ENCODE measurements at places on chromosomes 12 and 14.

DNA sequence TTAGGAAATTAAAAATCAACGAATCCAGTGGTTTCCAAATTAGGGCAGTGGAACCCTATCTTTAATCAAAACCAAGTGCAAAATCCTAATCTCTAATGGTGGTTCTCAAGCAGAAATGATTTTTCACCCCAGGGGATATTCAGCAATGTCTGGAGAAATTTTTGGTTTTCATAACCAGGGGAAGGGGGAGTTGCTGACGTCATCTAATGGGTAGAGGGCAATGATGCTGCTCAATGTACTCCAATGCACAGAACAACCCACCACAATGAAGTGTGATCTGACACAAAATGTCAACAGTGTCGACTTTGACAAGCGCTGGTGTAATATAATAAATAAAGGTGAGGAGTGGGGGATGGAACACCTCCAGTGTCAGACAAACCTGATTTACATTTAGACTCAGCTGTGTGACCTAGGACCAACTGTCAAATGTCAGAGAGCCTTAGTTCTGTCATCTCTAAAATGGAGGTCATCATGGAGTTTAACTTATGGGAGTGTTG lies 81.5 kb downstream of the CMKLR1 start:
- no peak for DNase-seq

DNA sequence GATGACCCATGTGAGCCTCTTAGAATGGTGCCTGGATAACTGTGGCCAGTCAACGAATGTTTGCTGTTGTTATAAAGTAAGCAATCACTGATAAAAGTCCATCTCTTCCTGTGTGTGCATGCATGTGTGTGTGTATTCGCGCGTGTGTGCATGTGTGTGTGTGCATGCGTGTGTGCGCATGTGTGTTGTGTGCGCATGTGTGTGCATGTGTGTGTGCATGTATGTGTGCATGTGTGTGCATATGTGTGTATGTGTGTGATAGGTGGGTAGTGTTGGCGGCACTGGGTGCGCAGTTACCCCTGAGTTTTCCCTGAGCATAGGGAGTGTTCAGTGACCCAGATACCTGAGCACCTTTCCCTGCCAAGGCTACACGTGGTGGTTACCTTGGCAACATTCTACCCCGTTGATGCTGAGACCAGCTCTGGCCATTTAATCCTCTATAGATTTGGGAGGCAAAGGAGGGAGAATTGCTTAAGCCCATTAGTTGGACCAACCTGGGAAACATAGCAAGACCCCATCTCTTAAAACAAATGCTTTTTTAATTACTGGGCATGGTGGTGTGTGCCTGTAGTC lies 137.8 kb downstream of the SLC15A4 start:
- DNase-seq = no peak

DNA sequence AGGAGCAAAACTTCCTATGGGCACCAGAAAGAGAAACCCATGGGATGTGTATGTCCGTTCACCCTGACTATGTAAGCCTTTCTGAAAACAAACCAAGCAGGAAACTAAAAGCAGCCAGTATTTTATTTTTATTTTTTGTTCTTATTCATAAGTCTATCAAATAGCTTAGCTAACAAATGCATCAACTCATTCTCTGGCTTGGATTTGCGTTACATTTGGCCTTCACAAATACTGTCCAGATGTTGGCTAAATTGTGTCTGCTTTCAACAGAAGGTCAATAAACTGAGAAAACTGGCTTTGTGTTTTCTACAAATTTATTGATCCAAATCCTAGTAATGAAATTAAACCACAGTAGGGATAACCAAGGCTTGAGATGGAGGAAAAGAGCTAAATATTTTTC lies 379.0 kb downstream of the NOVA1 start:
- no peak for DNase-seq

- no peak for DNase-seq
Observed at GRCh38 chr14:55277972-55278740, 6.9 kb downstream of the FBXO34 start.

DNA sequence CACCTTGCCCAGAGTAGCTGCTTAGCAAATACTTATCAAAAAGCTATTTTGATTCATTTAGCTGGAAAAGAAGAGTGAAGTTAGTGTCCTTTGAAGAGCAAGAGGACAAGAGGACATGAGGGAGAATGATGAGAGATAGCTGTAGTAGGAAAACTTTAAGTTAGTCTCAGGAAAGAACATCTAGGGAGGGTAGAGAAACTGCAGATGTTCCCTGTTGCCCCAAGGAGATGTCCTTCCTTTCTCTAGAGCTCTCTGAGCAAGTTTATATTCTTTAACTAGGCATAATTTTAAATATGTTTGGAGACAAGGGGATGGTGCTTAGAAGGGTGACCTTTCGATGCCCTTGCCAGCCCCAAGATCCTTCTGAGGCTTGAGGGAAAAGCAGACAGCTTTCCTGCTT lies 529.1 kb upstream of the TBX3 start:
- DNase-seq = no peak

DNA sequence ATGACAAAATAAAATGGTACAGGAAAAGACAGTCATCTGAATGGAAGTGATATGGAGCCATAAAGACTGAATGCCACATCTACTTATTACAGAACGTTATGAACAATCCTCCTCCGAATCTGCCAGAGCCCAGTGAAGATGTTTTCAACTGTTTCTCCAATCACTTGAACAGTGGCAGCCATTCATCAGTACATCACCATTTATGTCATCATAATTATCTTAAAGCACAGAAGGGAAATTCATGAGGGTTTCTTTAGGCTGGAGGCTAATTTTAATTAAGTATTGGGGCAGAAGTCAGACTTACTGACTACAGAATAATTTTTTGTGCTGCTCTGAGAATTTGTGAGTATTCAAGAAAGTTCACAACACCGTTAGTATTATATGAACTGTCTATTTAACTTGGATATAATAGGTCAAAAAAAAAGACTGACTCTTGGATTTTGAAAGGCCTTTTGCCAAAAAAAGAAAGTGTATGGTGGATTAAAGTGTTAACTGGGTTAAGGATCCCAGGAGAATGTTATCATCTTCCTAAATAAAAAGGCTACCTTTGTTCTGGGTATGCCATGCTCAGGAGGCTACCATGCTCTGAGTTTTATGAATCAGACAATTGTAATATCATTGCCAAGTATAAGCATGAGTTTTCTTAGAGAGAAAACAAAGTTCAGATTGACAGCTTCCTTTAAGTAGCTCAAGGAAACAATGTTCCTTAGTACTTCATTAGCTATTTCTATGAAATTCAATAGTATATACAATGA lies 40.1 kb downstream of the PDZRN4 start:
- no peak for DNase-seq

GRCh38 chr12:119446459-119446858 lies 111.9 kb downstream of the CCDC60 start:
- no peak for DNase-seq

- no peak for DNase-seq
Observed at GRCh38 chr12:101729842-101730241, 9.4 kb downstream of the SYCP3 start.

DNA sequence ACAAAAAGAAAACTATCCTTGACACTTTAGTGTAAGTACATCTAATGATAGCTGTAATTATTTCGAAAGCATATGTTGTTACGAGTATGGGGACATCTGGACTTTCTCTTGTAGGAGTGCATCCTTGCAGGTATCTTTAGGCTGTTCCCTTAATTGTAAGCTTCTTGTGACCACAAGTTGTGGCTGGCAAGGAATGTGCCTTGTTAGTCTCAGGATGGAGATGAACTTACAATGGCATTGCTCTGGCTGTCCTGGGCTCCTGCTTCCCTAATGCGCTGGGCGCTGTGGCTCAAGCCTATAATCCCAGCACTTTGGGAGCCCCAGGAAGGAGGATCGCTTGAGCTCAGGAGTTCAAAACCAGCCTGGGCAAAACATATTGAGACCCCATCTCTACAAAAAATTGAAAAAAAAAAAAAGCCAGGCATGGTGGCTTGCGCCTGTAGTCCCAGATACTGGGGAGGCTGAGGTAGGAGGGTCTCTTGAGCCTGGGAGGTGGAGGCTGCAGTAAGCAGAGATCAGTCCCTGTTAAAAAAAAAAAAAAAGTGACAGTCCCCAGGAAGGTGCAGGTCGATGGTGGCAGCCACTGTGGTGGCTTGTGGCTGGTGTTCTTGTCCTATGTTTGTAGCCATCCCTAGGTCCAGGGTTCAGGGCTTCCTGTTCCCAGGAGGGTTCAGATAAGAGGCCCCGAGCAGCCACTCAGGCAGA lies 23.7 kb upstream of the PPP1R13B start:
- no peak for DNase-seq

GRCh38 chr14:75904311-75904710 lies 77.5 kb downstream of the TGFB3 start:
- DNase-seq = no peak

DNA sequence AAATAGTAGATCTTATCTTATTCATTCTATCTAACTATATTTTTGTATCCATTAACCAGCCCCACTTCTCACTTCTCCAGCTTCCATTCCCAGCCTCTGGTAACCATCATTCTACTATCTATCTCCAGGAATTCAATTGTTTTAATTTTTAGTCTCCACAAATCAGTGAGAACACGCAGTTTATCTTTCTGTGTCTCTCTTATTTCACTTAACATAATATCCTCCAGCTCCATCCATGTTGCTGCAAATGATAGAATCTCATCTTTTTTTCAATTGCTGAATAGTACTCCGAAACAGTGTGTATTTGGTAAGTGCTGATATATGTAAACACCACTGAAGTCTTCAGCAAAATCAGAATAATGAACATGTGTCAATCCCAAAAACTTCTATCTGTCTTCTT lies 587.2 kb upstream of the ATP2B1 start:
- DNase-seq = no peak

GRCh38 chr12:44889162-44889561 lies 13.0 kb upstream of the NELL2 start:
- no peak for DNase-seq

- DNase-seq = no peak
Observed at GRCh38 chr12:116418551-116418950, 140.6 kb upstream of the MAP1LC3B2 start.

DNA sequence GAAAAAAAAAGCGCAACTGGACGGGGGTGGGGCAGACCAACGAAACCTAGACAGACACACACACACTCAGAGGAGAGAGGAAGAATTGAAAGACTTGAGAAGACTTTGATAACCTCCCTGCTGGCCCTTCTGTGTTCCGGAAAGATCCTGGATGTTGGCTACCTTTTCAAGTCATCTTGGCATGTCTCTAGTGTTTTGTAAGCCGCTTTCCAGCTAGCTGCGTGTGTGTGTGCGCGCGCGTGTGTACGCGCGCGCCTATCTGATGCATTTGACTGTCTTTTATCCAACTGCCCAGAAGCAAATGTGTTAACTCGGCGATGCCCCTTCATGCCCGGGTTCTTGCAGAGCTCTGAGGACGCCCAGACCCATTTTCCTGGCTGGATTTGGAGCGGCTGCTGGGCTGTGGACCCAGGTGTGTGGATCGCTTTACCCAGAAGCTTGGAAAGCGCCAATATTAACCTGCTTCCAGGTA lies 664 bp downstream of the LRFN5 start:
- DNase-seq = no peak

DNA sequence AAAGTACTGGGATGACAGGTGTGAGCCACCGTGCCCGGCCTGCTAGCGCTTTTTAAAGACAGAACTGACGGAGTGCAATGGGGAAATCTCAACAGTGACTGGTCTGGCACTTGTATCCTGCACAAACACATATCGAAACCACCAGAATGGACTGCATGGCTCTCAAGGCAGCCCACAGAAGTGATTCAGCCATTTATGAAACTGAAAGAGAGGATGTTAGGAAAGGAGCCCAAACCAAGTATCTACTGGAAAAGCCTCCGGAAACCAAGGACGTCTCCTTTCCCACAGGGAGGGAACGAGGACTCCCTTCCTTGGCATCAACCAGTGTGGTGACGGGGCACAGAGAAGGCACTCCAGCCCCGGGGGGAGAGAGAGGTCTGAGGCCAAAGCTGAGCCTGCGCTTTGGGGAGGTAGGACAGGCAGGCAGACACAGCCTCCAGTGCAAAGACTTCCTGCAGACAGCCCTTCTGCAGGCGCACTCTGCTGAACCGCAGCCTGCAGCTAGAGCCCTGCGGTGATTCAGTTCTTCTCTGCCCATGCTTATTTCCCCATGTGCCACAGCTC lies 16.5 kb downstream of the SLC15A4 start:
- DNase-seq = no peak

DNA sequence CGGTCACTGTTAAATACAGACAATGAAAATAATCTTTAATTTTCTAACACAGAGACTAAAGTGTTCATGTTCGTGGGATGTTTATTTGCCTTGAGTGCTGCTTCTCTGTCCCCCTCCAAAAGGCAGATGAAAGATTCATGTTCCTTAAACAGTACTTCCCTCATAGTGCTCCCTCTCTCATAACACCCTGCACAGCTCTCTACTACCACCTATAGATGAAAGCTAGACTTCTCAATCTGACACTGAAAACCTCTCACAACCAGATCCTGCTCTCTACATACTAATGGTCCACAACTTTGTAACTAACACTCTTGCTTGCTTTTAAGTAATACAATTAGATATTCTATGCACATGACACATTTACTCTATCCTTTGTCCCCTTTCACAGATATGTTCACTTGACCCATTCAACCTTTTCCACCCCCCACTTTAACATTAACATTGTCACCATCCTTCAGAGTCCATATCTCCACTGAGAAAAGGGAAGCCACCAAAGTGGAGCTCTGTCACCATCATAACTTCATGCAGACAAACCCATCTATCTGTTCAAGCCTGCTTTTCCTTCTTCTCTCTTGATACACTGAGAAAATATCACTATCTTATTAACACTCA lies 266.4 kb upstream of the USP15 start:
- peak; percentile 21 for DNase-seq

- no peak for DNase-seq
Observed at GRCh38 chr14:20460458-20461224, 593 bp downstream of the PIP4P1 start.

- DNase-seq = no peak
Observed at GRCh38 chr12:128339631-128340030, 72.7 kb downstream of the TMEM132C start.

DNA sequence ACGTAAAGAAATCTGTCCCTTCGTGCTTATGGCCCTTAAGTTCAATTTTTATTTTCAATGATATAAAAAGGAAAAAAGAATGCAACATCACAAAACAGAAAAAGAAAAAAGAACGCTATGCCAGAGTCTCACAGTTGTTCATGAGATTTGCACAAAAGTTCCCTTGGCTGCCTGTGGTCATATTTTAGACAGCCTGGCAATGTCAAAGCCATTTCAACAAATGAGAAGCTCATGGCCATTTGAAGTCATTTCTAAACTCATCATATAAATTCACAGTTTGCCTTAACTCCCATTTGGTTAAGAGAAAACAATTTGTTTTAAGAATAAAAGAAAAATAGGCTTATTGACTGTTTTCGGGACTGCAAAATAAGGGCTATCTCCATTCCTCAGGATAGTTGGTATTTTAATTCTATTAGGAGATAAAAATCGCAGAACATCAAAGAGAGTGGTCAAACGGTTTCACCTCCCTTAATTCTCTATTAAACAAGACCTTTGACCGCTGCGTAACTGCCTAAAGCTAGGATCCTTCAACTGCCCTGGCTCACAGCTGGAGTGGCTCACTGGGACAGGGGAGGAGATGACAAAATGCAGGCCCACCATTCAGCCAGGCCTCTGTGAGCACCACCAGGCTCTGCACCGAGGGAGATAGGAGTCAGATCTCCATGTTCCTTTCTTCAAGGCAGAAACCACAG lies 119.2 kb upstream of the DAAM1 start:
- no peak for DNase-seq

GRCh38 chr12:65464930-65465329 lies 186.4 kb downstream of the MSRB3 start:
- peak; percentile 94 for DNase-seq
